GM20000 (cell line): ENCODE measurements at places on chromosomes 12 and 14.

DNA sequence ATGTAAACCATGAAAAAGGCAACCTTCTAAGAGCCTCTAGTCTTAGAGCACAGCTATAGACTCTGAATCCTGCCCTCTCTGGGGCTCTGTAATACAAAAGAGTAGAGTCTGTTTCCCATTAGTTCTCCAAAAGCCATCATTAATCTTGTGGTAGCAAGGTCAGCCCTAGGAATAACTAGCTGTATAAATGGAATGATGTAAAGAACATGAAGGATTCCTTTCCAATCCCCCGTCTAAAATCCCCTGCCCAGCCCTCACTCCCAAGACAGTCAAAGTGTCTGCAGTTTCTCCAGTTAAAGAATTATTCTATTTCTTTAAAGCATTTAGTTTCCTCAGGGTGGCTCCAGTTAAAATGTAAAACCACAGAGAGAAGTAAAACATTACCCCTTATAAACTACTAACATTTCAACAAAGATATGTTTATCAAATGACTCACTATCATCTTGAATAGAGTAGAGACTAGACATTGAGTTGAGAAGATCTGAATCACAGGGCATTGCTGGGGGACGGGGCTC lies 104.2 kb downstream of the ST8SIA1 start:
- no peak for DNase-seq

DNA sequence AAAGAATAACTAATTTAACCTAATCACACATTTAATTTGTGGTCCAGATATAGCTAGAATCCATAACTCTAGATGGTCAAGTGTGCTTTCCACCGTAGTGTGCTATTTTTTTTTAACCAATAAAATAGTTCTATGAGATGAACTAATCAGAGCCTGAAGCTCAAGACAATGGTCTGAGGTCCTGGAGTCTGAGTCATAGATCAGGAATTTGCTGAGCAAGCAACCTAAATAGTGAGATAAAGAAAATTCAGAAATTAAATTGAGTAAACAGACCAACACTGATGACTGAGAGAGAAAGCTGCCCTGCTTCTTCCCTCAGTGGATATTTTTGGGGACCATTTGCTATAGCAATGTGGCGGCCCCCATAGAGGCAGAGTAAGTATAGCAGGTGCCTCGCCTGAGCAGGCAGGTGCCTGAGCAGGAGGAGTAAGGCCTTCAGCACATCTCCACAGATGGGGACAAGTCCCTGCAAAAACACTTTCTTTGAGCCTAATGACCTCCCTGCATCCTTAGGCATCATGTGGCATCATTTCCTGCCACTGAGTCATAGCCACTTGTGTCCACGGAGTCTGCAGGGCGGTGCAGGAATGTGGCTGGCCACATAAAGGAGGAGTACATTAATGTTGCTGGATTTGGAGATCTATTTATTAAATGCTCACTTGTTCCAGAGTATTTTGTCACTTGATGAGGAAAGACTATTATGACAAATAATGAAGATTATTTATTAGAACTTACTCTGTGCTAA lies 13.9 kb upstream of the CLEC4E start:
- no peak for DNase-seq

DNA sequence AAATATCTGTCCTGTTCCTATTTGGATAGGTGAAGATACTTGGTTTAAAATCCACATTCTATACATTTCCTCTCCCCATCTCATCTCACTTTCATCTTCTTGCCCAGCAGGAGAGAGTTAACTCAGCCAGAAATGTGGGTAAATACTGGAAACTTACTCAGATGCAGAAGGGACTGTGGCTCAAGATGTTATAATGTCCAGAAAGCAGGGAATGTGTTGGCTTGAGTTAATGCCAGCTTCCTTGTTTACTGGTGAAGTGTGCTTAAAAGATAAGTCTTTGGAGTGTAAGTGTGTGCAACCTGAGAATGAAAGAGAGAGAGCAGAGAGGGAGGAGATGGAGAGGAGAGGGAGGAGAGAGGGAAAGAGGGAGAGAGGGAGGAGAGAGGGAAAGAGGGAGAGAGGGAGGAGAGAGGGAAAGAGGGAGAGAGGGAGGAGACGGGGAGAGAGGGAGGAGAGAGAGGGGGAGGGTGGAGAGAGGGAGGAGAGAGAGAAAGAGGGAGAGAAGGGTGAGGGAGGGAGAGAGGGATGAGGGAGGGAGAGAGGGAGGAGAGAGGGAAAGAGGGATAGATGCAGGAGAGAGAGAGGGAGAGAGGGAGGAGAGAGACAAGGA lies 22.0 kb upstream of the SNRPF start:
- no peak for DNase-seq

- no peak for DNase-seq
Observed at GRCh38 chr12:94555687-94556086, 94.7 kb downstream of the TMCC3 start.

DNA sequence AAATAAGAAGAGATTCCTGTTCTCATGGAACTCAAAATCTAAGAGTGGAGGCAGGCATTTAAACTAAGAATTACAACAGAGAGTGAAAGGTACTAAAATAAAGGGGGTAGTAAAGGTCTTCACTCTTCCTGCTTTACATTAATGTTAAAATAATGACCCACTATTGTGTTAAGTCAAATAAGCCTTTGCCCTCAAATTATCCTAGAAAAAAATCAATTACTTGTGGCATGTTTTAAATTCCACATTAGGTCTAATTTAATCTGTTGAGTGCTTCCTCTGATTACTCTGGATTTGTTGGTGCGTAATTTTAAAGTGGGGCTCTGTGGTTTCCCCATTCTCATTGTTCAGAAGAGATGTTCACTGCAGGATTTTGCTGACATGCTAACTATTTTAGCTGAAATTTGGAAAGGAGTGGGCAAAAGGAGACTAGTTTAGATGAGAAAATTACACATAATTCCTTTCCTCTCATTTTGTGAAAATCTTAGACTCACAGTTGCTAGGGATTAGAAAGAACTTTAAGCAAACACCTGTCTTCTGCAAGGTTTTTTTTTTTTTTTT lies 35.5 kb downstream of the BTG1 start:
- no peak for DNase-seq

DNA sequence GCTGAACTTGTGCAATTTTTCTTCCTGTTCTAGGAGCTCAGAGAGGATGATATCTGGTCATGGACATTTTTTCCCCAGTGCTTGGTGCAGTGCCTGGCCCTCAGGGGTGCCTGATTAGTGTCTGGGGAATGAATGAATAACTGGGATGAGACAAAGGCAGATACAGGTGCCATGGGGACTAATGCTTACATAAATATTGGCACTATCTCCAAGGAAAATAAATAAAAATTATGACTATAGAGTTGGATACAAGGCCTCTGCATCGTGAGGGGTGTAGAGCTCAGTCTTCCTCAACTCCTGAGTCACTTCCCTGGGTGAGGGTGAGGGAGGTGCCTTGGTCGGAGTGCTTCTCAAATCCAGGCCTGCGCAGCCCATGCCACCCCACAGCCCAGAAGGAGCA lies 188.6 kb downstream of the KCNA5 start:
- DNase-seq, result no peak

GRCh38 chr14:66859063-66859671 lies 330.1 kb upstream of the GARIN2 start:
- no peak for DNase-seq

DNA sequence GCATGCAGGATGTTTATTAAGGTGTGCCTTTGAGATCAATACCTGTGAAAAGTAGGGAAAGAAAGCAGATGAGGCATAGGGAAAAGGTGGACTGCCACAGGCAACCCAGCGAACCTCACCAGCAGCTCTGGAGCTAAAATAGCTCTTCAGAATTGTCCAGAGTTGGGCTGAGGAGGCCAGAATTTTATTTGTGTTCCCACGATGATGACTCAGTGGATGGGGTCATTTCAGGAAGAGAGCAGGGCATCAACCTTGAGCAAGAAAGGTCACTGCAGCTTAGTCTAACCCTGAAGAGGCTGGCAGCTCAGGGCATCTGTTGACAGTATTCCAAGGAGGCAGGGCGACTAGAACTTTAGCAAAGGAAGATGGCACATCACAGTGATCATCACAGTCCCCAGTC lies 696.1 kb downstream of the DIO2 start:
- no peak for DNase-seq

DNA sequence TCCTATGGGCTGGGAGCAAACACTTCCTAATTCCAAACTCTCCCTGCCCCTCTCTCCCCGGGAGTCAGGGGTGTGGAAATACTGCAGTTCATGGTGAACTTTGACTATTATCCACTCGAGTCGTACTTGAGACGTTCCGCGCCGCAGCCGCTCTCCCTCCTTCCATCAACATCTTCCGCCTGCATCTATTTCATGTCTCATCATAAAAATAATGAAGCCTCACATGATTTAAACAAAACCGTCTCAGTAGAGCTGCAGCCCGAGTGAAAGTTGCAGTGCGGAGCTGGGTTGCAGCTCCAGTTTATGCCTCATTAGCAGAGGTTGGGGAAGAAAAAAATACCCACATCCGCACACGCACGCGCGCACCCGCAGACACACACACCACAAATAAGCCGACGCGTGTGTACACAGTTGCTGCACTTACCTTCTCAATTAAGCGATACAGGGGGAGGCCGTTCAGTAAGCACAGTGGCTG lies 283 bp downstream of the LMO3 start:
- DNase-seq, result peak; percentile 8

GRCh38 chr12:110543252-110543959 lies 39.7 kb downstream of the PPTC7 start:
- DNase-seq, result no peak

DNA sequence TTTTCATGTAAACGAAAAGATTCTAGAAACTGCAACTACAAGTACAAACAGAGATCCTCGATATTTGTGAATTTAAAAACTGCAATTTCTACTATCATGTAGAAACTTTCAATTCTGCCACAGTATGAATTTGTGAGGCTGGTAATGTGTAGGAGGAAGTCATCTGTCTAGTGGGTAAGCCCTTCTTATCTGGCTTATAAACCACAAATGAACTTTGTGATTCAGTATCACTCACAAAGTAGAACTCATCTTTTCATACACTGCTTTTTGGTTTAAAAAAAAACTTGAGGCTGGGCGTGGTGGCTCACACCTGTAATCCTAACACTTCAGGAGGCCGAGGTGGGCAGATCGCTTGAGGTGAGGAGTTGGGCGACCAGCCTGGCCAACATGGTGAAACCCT lies 20.7 kb downstream of the GTF2A1 start:
- no peak for DNase-seq

- DNase-seq, result no peak
Observed at GRCh38 chr12:78560633-78561032, 303.9 kb upstream of the SYT1 start.

DNA sequence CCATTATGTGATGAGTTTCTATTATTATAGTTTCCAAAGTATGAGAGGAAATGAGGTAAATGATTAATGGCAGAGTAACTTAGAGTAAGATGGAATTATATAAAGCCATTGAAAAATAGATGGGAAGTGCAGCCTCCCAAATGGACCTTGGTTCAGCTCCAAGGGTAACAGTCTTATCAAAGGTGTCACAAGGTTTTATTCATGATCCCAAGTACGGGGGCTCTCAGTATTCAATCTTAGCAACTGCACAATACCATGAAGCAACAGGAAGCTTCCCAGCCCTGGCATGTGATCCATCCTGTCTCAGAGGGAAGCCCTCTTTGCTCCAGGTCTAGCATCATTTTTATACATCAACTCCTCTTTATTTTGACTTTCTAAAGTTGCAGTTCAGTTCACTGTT lies 948.2 kb downstream of the GALC start:
- DNase-seq, result no peak

GRCh38 chr12:119176267-119177055 lies 2.3 kb upstream of the HSPB8 start:
- no peak for DNase-seq

- DNase-seq, result peak; percentile 33
Observed at GRCh38 chr14:71523630-71524319, 408.5 kb upstream of the RGS6 start.

DNA sequence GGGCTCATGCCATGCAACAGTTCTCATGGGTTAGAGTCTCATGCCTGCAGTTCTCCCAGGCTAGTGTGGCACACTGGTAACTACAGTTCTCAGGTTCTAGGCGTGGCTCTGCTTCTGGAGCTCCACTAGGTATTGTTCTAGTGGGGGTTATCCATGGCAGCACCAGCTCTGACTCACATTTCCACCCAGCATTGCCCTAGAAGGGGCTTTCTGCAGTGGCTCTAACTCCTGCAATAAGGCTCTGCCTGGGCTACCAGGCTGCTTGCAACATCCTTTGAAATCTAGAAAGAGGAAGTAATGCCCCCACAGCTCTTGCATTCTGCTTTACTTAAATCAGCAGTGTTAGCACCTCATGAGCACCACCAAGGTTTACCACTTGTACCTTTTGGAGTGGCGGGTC lies 220.3 kb upstream of the ARID2 start:
- no peak for DNase-seq

DNA sequence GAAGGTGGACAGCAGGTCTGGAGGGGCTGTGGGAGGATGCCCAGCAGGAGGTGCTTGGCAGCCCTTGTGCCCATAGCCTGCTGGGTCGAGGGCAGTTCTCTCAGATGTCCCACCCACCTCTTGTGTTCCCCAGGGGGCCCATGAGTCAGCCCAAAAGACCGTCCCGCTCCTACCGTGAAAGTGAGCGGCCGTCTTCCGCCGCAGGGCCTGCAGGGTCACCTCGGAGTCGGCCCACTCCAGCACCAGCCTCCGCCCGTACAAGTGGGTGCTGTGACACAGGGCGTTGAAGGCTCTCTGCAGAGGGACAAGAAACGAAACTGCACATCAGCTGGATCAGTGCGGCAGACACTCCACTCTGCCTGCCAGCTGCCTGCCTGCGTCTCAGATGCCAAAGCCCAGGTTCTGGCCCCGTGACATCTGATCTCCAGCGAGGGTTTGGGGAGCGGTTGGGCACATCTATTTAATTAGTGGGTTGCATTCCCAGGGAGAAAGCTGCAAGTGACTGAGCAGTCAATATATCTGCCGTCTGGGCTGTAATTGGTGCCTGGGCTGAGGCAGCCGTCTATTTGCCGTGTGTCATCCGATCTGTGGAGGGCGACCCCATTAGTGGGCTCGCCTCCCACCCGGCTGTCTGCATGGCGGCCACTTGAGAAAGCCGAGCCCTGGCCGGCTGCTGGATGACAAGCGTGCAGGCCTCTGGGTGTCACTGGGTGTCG lies 121.5 kb downstream of the RBM19 start:
- no peak for DNase-seq

DNA sequence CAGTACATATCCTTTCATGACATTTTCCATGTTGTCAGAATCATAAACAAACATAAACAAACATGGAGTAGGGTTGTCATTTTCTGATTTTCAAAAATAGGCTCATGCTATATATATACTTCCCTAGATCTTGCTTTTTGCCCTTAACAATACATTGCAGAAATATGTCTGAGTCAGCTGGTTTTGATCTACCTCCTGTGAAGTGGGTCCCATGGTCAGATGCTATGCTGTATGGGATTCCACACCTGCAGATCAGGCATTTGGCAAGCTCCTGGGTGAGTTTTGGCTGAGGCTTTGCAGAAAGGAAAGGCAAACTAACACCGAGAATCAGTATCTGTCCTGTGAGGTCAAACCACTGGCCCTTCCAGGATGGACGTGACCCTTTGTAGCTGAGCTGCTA lies 183.0 kb upstream of the ARID2 start:
- DNase-seq, result no peak
